ENCODE measurements at places on chromosomes 5 and 9.
A peak's percentile ranks its signal among the peaks of the same experiment; 100 is the strongest.

DNA sequence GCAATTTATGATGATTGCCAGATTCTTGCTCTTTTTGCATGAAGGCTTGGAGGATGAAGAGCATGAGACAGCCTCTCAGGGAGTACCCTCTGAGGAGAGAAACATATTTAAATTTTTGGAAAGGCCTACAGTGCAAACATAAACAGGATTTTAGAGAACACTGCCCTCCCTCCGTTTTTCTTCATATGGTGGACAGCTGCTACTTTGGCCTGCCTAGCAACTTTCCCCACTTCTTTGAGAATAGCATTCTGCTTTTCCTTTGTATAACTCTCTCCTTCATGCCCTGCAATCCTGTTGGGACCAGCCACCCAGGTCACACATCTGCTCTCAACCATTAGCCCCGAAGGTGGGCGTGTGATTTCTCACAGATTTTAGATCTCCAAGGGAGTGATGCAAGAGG is 20.5 kb upstream of the TXN start:
- no peak for DNase-seq

GRCh38 chr5:33769968-33770367 is 121.8 kb downstream of the ADAMTS12 start:
- DNase-seq: no peak

GRCh38 chr9:82337351-82337750 is 348.8 kb downstream of the SPATA31D1 start:
- no peak for DNase-seq

GRCh38 chr5:38316544-38317224 is 58.3 kb downstream of the EGFLAM start:
- DNase-seq: no peak

GRCh38 chr9:6195714-6196360 is 19.8 kb upstream of the IL33 start:
- no peak for DNase-seq

DNA sequence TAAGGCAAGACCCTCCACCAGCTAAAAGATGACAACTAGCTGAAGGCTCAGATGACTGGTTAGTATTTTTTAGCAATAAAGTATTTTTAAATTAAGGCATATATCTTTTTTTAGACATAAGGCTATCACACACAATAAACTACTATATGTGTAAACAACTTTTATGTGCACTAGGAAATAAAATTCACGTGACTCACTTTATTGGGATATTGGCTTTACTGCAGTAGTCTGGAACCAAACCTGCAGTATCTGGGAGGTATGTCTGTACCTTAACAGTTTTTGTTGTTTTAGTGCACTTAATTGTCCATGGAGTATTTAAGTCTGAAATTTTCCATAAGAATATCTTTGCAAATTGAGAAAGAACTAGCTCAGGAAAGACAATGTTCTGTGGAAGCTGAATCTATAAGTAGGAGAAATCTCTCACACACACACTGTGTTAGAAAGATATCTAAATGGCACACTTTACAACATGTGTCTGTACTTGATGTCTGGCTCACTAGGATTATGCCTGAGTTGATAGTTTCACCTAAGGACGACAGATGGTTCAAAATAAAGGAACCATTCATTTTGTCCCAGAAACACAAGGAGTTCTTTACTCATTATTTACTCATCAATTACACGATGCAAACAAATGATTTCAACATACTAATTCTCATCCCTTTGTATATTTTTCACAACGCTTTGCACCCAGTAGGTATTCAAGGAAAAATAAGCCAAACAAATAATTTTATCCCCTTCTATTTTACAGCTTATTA is 4.6 kb downstream of the RAPGEF6 start:
- no peak for DNase-seq

GRCh38 chr5:74632947-74633356 is 7.6 kb downstream of the ENC1 start:
- no peak for DNase-seq

DNA sequence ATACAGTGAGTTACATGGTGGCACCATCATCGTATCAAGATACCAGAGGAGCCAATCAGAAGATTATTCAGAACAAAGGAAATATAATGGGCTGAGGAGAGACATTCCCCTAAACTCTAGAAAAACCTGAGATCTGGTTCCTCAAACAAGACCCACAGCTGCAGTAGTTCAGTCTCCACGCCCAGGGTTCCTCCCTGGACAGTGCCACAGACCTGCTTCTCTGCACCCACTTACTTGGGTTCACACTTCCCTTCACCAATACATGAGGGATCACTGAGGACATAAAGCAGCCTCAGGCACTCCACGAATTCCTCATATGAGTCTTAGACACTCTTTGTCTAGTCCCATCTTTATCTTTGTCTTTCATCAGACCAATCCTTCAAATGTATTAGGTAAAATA is 101.7 kb downstream of the APTX start:
- no peak for DNase-seq

- DNase-seq: no peak
These were observed 384.0 kb upstream of the DMAC1 start for GRCh38 chr9:8183618-8184017.

DNA sequence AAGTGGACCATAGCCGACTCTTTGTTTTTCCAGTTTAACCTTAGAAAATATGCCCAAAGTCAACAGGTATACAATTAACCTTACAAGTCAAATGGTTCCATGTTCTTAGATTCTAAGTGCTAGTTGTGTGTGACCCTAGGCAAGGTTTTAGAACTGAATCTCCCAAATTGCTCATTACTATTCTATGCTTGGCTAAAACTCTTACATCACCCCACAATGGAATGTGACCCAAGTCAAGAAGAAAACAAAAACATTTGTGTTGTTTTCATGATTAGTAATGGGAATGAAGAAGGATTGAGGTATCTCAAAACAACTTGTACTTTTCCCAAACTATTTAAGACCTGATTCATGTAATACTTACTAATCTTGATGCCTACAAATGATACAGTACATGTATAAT is 159.2 kb downstream of the ARRDC3 start:
- no peak for DNase-seq

- no peak for DNase-seq
These were observed 27.9 kb upstream of the GALNT10 start for GRCh38 chr5:154162539-154163151.

DNA sequence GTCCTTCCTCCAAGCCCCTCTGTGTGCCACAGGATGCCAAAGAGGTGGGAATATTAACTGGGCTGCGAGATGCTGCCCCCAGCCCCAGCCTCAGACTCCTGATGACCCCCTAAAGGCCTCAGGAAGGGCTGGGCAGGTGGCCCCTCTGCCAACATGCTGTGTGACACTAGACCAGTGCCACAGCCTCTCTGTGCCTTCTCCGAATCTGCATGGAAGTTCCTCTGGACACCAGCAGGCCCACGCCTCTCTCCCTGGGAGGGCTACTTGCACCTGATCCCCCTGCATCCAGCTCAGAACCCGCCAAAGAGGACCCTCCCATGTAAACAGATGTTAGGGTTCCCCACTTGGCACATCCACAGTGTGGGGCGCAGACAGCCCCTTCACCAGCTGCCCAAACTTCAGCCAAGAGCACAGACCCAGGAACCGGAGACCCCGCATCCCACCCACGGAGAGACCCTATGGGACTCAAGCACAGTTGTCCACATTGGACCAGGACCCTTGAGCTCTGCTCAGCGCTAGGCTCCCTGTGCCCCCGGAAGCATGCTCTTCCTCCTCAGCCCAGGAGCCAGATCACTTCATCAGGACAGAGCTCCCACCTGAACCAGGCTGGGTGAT is 91.6 kb upstream of the LMX1B start:
- no peak for DNase-seq

DNA sequence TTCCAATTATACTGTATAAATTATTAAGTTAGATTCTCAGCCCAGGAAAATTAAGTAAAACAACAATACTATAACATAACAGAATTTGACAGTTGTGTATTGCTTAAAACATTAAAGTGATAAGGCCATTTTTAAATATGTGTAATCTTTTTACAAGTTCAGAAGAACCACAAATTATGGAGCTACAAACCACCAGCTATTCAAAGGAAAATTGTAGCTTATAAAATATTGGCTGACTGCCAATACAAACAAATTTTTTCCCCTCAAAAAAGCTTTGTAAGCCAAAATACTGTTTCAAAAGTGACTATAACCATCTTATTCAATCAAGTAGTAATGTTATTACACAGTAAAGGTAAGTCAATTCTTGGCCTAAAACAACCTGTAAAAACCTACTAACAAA is 21.9 kb downstream of the STRBP start:
- DNase-seq: no peak

DNA sequence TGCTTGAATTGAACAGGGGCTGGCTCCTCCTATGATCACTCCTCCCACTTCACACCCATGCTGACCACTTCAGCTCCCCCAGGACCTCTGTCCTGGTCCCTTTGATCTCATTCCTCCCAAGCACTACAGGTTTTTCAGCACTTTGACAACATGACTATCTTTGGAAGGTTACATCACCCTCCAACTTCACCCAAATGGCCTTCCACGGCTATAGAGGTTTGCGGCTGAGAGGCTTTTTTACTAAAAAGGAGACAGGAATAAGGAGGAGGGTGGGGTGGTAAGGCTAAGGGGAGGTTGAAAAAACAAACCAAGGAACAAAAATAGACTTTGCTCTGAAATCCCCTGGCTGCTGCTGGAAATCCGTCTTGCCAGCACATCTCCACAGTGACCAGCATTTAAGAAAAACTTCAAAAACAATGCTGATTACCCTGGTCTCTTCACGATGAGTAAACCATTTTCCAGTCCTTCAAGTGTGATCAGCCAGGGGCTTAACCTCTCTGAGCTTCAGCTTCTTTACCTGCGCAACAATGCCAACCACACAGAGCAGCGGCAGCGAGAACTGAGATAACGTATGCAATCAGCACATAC is 102.7 kb downstream of the DPYSL3 start:
- no peak for DNase-seq

- DNase-seq: no peak
These were observed 529 bp upstream of the TPM2 start for GRCh38 chr9:35690294-35690613.

DNA sequence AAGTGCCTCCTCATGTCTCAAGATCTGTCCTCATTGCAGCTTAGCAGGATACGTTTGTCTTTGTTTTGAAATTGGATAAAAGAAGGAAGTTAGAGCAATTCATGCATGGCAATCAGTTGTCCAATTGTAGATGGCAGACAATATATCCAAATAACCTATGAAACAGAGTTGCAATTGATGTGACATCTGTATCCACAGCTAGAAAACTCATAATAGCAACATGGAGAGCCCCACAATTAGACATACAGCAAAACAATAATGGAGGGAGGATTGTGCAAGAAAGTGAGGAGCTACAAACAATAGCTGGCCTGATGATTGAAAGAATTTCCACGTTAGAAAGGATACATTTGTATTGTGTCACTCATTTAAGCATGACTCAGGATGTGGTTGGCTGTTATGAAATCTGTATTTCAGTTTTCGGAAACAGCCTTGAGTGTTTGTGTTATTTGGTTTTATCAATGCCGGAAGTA is 132.0 kb downstream of the FAM174A start:
- DNase-seq: no peak

- DNase-seq: no peak
These were observed 15.0 kb upstream of the HSPB3 start for GRCh38 chr5:54440456-54440893.

GRCh38 chr5:54387659-54388232 is 67.8 kb upstream of the HSPB3 start:
- no peak for DNase-seq

GRCh38 chr9:72151104-72151503 is 1.9 kb downstream of the GDA start:
- no peak for DNase-seq

GRCh38 chr5:83927140-83927733 is 206.6 kb upstream of the HAPLN1 start:
- DNase-seq: peak; percentile 75

- DNase-seq: no peak
These were observed 87.6 kb downstream of the ANKRD55 start for GRCh38 chr5:56145511-56145910.

DNA sequence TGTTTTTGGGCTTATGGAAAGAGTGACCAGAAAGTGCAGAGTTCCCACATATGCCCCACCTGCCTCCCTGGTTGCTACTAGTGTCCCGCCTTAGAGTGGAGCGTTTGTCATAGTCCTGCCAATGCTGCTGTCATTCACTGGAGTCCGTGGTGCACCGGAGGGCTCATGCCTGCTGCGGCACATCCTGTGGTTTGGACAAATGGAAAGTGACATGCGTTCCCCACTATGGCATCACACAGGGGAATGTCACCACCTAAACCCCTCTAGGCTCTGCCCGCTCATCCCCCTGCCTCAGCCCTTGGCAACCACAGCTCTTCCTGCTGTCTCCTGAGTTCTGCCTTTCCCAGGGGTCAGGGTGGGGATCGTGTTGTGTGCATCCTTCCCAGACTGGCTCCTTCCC is 29.2 kb downstream of the IRX4 start:
- no peak for DNase-seq

DNA sequence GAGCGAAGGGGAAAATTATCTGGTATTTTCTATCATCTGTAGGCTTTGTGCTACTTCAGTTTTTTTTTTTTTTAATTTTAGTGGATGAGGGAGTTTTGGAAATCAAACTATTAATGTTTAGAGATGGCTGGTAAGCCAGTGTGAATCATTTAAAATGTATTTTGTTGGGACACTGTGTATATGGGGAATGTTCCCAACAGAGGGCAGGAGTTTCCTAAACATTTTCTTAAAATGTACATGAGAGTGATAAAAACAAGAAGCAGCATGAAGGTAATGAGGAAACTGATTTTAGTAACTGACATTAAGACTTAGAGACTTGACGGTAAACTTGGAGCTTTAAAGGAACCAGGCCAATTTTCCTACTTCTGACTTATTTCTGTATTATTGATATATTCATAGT is 68.2 kb upstream of the ITGA2 start:
- no peak for DNase-seq

- DNase-seq: no peak
These were observed 2.0 kb upstream of the CDC14B start for GRCh38 chr9:96621618-96622017.

GRCh38 chr5:997711-998110 is 10.9 kb upstream of the NKD2 start:
- no peak for DNase-seq

GRCh38 chr9:89661391-89661949 is 56.7 kb downstream of the GADD45G start:
- DNase-seq: peak; percentile 26

DNA sequence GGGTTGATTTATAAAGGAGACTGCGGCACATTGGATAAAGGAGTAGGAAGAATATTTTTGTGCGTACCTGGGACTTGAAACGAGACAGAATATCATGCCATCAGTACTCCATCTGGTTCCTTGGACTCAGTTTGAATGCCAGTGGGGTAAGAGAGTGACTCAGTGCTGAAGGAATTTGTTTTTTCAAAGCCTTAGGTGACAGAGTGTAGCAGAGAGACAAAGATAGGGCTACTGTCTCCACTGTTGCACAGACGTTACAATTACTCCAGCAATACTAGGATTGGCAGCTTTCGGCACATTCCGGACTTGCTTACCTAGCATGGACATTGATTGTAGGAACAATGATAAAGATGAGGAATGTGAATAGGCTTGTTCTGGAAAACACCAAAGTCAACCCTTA is 250.7 kb downstream of the KCTD16 start:
- no peak for DNase-seq
